ENCODE measurements at places on chromosomes 16 and 17. TPM values are rescaled to one million over a fixed set of nuclear protein-coding genes. Genes with fewer than 3 reads are reported as not detected.
A peak's percentile ranks its signal among the peaks of the same experiment; 100 is the strongest.

DNA sequence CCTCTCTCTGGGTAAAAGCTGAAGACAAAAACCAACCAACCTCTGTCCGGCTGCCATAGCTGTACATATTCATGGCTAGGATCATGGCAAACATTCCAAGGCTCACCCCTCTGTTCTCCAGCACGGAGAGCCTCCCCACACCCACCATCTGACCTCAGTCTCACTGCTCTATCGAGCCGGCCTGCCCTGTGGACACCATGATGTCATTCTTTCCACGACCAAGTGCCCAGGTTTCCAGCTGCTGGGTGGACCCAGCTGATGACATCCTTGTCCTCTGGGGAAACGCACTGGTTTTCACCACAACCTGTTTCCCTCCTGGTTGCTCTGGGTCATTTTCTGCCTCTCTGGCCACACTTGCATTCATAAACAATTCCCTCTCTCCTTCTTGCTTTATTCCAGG is 67.7 kb downstream of the NDEL1 start:
- H3K4me1 ChIP-seq = peaks cover 6% of the 10 kb centered on the region
- peaks cover 68% of the 10 kb centered on the region for H3K36me3 ChIP-seq
- H3K27ac ChIP-seq = no peak overlapping the region
- no peak for DNase-seq

DNA sequence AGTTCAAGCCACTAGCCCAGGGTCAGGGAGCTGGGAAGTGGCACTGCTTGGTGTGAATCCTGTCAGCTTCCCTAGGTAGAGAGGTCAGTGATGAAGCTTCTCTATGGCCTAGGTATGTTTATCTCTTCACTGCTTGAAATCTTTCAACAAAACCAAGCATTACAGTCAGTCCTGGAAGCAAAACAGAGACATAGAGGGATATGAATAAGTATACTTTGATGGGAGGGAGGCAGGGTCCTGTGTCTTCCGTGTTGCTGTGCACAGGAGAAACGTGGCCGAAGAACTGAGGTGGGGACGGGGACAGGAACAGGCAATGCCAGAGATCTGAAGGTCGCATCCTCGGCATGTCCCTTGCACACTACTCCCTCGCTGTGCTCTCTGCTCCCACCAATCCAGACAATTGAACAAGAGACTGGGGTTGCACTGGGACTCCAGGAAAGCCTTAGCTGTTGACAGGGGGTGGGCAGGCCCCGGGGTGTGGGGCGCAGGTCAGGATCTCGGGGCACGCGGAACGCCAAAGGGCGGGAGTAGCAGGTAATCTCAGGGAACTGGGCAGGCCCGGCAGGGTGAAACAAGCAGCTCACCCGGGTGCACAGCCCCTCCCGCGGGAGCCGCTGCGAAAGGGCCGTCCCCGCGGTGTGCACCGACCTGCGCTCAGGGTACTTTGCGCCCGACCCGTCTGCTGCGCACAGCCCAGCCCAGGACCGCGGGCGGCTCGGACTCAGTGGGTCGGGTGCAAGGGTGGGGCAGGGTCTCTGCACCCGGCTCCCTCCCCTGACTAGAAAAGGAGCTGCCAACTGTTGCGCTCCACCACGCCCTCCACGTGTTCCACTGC is at the start of gene MT1H:
Gene MT1H, plus strand, starts transcription at position 810 of the 835 bp plus-strand sequence. CDS start 71 bp downstream, outside the sequence.
- no peak within 1 kb of the TSS for H3K4me3 ChIP-seq
- no peak for DNase-seq
- no peak within 1 kb of the TSS for H3K27ac ChIP-seq
- peaks cover 42% of the 10 kb centered on the region for H3K27me3 ChIP-seq
- H3K36me3 ChIP-seq = peaks cover 7% of the 10 kb centered on the region

- H3K36me3 ChIP-seq = no peaks in the 10 kb centered on the region
- H3K4me3 ChIP-seq = no peak overlapping the region
- H3K27ac ChIP-seq = no peak overlapping the region
- H3K27me3 ChIP-seq = no peaks in the 10 kb centered on the region
Observed at GRCh38 chr16:57918444-57918843, 52.5 kb downstream of the CNGB1 start.

DNA sequence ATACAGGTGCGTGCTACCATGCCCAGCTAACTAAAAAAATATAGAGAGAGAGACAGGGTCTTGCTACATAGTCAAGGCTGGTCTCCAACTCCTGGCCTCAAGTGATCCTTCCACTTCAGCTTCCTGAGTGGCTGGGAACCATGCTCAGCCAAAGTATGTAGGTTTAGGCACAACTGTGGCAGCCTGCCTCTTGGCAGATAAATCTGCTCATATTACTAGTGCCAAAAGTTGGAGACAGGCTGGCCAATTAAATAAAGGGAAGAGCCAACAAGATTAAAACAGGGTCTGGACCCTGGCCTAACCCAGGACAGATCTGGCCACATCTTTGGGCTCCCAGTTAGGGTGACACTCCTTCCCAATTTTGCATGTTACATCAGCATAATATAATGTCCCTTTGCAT is 151.7 kb downstream of the CBLN1 start:
- DNase-seq = no peak
- H3K4me3 ChIP-seq = no peak overlapping the region
- H3K4me1 ChIP-seq = peaks cover 15% of the 10 kb centered on the region
- peaks cover 2% of the 10 kb centered on the region for H3K27me3 ChIP-seq

GRCh38 chr17:76479515-76480060 is 12.2 kb downstream of the AANAT start:
- DNase-seq = no peak
- H3K4me3 ChIP-seq = no peak overlapping the region
- peaks cover 17% of the 10 kb centered on the region for H3K27me3 ChIP-seq
- H3K4me1 ChIP-seq = peaks cover 4% of the 10 kb centered on the region

DNA sequence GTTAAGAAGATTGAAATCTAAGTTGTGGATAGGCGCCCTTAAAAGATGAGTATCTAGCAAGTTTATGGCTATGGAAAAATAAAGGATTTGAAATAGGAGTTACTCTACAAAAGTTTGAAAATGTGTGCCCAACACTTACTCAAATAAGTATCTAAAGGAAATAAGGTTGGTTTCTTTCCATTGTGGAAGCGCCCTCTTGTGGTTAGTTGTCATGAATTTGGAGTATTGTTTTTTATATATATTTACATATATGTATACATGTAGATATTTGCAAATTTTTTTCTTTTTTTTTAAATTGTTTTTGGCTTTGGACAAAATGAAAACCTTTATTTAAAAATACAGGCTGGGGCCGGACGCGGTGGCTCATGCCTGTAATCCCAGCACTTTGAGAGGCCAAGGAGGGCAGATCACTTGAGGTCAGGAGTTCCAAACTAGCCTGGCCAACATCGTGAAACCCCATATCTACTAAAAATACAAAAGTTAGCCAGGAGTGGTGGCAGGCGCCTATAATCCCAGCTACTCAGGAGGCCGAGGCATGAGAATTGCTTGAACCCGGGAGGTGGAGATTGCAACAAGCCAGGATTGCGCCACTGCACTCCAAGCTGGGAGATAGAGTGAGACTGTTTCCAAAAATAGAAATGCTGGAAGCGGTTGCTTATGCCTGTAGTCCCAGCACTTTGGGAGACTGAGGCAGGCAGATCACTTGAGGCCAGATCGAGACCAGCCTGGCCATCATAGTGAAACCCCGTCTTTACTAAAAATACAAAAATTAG is 24.0 kb upstream of the VPS4A start:
- no peaks in the 10 kb centered on the region for H3K27me3 ChIP-seq
- no peak overlapping the region for H3K4me3 ChIP-seq
- no peaks in the 10 kb centered on the region for H3K36me3 ChIP-seq
- H3K4me1 ChIP-seq = no peaks in the 10 kb centered on the region
- no peak overlapping the region for H3K27ac ChIP-seq

DNA sequence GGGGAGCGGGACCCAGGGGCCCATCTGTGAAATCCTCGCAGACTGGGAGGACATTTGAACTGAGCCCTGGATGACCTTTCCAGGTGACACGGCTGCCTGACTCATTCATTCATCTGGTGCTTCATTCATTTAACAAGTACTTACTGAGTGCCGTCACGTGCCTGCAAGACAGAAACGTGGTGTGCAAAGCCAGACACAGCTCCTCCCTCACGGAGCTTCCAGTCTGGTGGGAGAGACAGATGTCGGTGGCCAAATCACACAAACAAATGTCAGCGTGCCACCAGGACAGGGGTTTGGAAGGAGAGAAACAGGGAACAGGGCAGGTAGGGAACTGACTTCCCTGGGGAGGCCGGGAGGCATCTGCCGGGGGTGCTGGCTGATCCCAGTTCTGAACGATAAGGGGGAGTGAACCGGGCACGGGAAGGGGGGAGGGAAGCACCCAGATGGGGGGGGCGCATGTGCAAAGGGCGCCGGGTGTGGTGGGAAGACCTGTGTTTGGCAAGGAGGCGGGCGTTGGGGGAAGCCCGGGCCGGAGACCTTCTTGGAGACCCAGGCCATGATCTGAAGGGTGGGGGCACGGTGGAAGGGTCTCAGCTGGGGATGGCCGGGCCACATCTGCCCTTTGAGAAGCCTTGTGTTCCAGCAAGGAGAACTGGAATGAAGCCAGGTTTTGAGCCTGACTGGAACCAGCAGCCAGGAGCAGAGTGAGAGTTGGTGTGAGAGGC is 93.6 kb upstream of the CIBAR2 start:
- no peak for DNase-seq
- peaks cover 3% of the 10 kb centered on the region for H3K36me3 ChIP-seq
- H3K4me3 ChIP-seq = no peak overlapping the region
- H3K27me3 ChIP-seq = peaks cover 7% of the 10 kb centered on the region
- peaks cover 2% of the 10 kb centered on the region for H3K4me1 ChIP-seq

GRCh38 chr17:82237746-82238471 is 9.1 kb downstream of the SLC16A3 start:
- H3K27me3 ChIP-seq = peaks cover 10% of the 10 kb centered on the region
- H3K4me1 ChIP-seq = peaks cover 6% of the 10 kb centered on the region
- DNase-seq = peak; percentile 7
- no peak overlapping the region for H3K27ac ChIP-seq
- peaks cover 5% of the 10 kb centered on the region for H3K36me3 ChIP-seq
- no peak overlapping the region for H3K4me3 ChIP-seq

GRCh38 chr17:17994271-17995069 is 21.8 kb downstream of the DRC3 start:
- DNase-seq = peak; percentile 58
- H3K27me3 ChIP-seq = peaks cover 8% of the 10 kb centered on the region
- no peak overlapping the region for H3K27ac ChIP-seq

DNA sequence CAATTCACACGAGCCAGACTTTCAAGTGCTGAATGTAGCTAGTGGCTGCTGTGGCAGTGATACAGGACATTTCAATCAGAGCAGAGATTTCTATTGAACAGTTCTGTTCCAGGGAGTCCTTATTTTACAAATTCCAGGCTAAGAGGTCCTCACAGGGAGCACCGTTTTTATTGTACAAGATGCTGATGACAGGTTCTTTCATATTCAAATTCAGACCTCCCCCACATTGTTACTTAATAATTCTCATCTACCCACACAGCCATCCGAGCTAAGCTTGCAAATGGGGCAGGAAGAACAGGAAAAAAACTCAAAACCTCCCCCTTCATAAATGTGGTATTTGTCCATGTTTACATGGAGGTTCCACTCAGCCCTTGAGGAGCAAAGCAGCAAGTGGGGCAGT is 9.8 kb downstream of the GABARAPL2 start:
- H3K4me1 ChIP-seq = peaks cover 21% of the 10 kb centered on the region
- no peak overlapping the region for H3K27ac ChIP-seq
- H3K4me3 ChIP-seq = peak overlapping the region; percentile 10
- peaks cover 60% of the 10 kb centered on the region for H3K36me3 ChIP-seq
- DNase-seq = no peak
- peaks cover 2% of the 10 kb centered on the region for H3K27me3 ChIP-seq

Gene C17orf50
- total RNA-seq = 0.90 TPM

Gene TMEM204
- 66.3 TPM for total RNA-seq

Gene CSH2
- total RNA-seq = not detected
